Kidney (tissue), 22 donors: ENCODE measurements at places on chromosomes 12 and 14. TPM values are rescaled to one million over a fixed set of nuclear protein-coding genes. Genes with fewer than 3 reads are reported as not detected.

DNA sequence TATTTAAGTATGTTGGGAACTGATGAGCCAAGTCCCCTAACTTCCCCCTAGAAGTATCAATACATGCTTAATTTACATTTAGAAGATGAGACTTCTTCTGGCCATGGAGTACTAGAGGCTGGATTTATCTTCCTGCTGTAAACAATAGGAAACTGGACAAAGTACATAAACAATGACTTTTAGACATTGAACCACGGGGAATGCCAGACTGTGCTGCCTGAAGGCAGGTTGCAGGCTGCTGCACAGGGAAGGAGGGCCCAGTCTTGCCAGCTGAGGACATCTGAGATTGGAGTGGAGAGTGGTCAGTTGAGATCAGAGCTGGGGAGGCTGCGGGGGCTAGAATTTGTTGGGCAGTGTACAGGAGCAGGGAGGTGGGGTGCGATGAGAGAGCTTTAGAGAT lies 24.5 kb upstream of the ISM2 start:
- no peaks in the 10 kb centered on the region for H3K36me3 ChIP-seq
- H3K27me3 ChIP-seq = no peaks in the 10 kb centered on the region
- no peaks in the 10 kb centered on the region for H3K4me1 ChIP-seq

The SLC25A21 gene
- total RNA-seq = 1.4 TPM

GRCh38 chr12:113299619-113300237 lies 35.2 kb downstream of the SLC8B1 start:
- H3K4me1 ChIP-seq = peaks cover 31% of the 10 kb centered on the region
- no peak overlapping the region for H3K4me3 ChIP-seq
- no peaks in the 10 kb centered on the region for H3K27me3 ChIP-seq
- H3K36me3 ChIP-seq = peaks cover 20% of the 10 kb centered on the region

DNA sequence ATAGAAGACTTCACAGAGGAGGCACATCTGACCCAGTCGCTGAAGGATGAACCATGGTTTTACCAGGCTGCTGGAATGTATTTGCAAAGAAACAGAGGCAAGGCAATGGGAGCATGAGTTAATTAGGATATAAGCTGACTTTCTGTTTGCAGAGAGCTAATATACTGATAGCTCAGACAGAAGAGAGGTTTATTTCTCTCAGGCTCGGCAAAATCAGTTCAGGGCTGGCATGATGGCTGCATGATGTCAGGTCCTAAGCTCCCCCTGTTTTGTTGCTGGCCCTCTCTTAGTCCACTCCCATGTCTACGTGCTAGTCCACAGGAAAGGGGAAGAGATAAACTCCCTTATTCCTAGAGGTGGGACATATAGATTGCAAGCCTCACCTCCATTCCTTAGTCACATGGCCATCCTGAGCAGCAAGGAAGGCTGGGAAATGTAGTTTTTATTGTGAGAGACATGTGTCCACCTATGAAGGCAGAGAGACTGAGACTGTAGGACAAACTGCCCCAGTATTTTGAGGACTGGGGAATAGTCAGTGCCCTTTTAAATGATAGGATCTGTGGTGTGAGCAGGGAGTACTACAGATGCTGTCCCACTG lies 224.5 kb downstream of the VRK1 start:
- no peak overlapping the region for H3K4me3 ChIP-seq
- no peaks in the 10 kb centered on the region for H3K36me3 ChIP-seq
- H3K27ac ChIP-seq = no peak overlapping the region
- no peaks in the 10 kb centered on the region for H3K27me3 ChIP-seq

The EFS gene
- total RNA-seq = 5.5 TPM

- H3K27me3 ChIP-seq = no peaks in the 10 kb centered on the region
- H3K4me3 ChIP-seq = no peak overlapping the region
- no peaks in the 10 kb centered on the region for H3K36me3 ChIP-seq
- DNase-seq = no peak
- no peaks in the 10 kb centered on the region for H3K4me1 ChIP-seq
Observed at GRCh38 chr12:116898669-116899068, 12.1 kb upstream of the FBXW8 start.
